NAMALWA (cell line): ENCODE measurements at places on chromosomes 16 and 17.

- DNase-seq = no peak
Measured at GRCh38 chr16:69553332-69553731, 12.4 kb upstream of the NFAT5 start.

- DNase-seq = no peak
Measured at GRCh38 chr17:50375858-50376538, 3.0 kb downstream of the EME1 start.

DNA sequence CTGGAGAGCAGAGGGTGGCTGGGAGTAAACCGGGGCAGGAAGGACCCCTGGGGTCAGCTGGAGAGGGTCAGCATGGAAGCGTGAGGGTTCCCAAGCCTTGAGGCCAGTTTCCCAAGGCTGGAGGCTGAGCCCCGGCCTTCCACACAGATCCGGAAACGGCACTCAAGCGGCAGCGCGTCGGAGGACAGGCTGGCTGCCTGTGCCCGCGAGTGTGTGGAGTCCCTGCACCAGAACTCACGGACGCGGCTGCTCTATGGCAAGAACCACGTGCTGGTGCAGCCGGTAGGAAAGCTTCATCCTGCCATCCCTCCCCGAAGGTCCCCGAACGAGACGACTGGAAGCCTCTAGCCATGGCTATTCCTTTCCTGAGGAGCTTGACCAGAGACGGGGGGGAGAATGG is 26.0 kb downstream of the SGSM2 start:
- no peak for DNase-seq

DNA sequence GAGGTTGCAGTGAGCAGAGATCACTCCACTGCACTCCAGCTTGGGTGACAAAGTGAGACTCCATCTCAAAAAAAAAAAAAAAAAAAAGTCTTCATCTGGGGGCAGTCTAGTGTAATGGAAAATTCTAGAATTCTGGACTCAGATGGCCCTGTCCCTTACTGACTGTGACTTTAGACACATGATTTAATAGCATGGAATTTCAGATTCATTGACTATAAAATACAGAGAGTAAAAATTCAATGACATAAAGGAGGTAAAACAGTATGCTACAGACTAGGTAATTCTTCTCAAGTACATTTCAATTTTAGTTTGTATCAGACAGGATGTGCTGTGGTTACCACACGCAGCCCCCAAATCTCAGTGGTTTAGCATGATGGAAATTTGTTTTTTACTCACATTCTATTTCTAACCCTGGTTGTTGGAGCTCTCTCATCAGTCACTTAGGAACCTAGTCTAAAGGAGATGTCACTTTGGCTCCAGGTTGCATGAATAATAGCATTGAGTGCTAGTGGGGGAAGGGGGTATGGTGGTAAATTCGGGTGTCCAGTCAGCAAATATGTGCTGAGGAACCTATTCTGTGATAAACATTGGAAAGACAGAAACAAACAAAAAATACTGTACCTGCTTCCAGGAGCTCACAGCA is 444.0 kb downstream of the XYLT1 start:
- DNase-seq = no peak

DNA sequence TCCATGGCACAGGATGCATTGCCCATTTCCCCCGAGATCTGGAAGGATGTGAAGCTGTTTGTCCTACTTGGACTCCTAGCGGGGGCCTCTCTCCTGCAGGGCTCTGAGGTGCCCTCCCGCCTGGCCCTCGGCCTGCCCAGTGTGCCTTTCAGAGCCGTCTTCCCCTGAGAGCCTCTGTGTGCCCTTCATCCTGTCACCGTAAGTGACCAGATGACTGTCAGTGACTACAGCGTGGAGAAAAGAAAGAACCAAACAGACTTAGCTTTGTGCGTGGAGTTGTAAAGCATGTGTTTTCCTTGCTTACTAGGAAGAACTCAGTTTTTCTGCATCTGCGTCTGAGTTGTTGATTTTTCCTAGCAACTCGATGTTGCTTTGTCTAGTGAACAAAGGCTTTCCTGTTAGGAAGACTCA is 56.1 kb downstream of the BANP start:
- no peak for DNase-seq

DNA sequence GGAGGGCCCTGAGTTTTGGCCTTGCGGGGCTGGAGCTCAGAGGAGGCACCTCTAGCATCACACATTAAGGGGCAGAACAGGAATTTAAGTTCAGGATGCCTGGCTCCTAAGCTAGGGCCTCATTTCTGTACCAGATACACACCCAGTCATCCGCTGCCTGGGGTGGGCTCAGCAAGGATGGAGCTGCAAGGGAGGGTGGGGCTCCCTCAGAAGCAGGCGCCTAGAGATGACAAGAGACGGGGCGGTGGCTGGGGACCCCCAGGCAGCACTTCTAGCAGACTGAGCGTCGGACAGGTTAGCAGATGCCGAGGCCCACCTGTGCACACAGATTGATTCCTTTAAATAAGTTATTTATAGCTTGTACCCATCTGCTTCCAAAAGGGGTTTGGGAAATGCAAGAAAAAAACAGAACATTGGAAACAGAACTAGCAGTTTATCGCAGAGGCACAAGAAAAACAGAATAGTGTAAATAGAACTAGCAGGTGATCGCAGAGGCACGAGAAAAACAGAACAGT is 47.6 kb upstream of the CBFA2T3 start:
- DNase-seq = no peak

DNA sequence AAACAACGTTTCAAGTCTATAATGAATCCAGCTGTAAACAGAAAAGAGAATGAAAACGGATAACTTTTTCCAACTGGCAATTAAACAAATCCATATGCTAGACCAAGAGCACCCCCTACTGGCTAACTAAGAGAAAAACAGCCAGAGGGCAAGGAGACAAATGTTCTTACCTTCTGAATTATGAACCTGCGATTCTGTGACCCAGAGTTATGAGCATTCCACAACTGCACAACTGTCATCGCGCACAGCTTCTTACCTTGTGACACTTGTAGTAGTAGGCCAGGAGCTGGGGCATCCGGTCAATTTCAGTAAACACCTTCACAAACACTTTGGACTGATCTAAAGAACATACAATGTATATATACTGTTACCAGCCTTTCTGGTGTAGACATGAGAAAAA is 18.6 kb downstream of the COG7 start:
- DNase-seq = peak; percentile 83

GRCh38 chr17:1398028-1398427 is 2.0 kb downstream of the YWHAE start:
- no peak for DNase-seq

GRCh38 chr17:47717979-47718621 is 14.9 kb upstream of the TBX21 start:
- DNase-seq = no peak

- no peak for DNase-seq
Measured at GRCh38 chr16:9977333-9977897, 204.8 kb downstream of the GRIN2A start.

GRCh38 chr16:53892155-53892554 is 188.2 kb downstream of the FTO start:
- DNase-seq = peak; percentile 66

GRCh38 chr16:53597776-53598175 is 94.8 kb upstream of the AKTIP start:
- DNase-seq = no peak

- no peak for DNase-seq
Measured at GRCh38 chr17:933312-934073, 46.1 kb downstream of the NXN start.

- DNase-seq = no peak
Measured at GRCh38 chr17:35730400-35731005, 936 bp upstream of the RASL10B start.

DNA sequence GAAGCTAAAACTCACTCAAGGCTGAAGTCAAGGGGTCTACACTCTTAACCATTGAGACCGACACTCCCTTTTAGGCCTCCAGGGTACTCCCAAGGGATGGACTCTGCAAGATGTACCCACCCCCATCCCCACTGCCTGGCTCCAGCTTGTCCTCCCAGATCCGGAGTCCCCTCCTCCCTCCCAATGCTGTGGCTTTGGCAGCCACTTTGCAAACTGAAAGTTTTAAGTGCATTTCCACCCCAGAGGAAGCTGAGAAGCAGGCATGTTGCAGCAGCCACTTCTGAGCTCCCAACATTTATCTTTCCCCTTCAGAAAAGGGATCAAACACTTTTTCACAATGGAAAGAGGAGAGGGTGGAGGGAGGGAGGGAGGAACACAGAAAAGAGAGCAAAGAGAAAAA is 115.2 kb downstream of the COPRS start:
- no peak for DNase-seq

DNA sequence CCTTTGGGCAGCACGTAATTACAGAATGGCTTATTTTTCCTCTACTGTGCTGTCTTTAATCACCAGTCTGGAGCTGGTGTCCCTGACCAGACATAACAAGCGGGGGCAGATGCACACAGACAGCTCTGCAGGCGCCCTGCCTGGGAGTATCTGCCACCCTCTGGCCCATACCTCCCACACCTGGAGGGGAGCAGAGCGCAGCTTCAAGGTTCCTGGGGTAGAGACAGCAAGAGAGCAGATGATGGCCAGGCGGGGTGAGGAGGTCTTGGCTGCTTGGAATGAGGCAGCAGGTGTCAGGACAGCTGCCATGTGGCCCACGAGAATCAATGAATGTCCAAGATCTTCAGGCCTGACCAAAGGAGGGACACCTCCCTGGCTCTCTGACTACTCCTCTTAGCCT is 23.8 kb downstream of the TMEM94 start:
- no peak for DNase-seq

DNA sequence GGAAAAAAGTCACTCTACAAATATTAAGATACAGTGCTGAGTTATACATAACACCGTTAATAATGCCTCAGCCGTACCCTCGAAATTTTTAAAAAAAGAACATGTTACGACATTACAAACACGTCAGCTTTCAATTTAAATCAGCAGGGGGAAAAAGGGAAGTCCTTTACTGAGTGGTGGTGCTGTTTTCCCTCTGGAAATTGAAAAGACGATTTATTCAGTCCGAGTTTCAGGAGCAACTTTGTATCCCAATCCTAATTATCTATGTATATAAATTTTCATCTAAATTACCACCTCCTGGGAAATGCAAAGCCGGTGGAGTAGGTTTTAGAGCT is 1.3 kb downstream of the NETO2 start:
- DNase-seq = peak; percentile 55

- DNase-seq = no peak
Measured at GRCh38 chr16:48180868-48181480, 25.2 kb upstream of the ABCC12 start.

- no peak for DNase-seq
Measured at GRCh38 chr16:74887084-74887483, 97.8 kb downstream of the WDR59 start.

GRCh38 chr16:30010844-30011713 is at the start of gene DOC2A:
TSS of gene DOC2A (minus strand) at chr16:30011027. CDS start at chr16:30010222, 805 bp downstream.
- DNase-seq = no peak

DNA sequence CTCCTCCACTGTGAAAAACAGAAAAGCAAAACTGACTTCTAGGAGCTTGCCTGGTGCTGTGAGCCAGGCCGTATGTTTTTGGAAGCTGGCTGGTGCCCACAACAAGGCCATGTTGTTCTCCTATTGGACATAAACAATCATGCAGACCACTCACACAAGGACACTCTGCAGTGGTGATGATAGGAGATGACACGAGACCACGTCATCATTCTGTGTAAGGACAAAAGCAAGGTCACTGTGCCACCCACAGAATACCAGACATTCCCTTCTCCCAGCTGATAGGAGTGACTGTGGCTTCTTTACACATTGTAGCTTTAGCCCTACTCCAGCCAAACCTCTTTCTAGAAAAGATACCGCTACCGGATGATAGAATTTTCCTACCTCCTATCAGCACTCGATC is 47.7 kb upstream of the LCMT1 start:
- DNase-seq = no peak

GRCh38 chr17:77036136-77036840 is 104.5 kb upstream of the SEC14L1 start:
- DNase-seq = no peak

DNA sequence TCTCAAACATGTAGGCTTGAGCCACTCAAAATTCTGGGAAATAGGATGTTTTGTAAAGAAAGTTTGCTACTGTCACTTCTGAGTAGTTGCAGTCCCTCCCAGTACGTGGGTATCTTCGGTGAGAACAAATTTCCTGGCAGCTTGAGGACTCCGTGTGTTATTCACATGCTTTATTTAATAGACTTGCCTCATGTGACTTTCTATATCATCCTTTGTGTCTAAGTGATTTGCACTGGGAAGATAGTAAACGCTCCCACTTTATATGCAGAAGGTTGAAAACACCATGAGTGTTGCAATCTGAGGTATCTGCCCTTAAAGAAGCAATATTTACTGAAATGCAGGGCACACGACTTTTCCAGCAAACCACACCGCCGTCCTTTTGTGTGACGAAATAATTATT is 643.7 kb downstream of the MAF start:
- DNase-seq = no peak

- no peak for DNase-seq
Measured at GRCh38 chr16:81374550-81374949, 59.8 kb downstream of the GAN start.

- peak; percentile 24 for DNase-seq
Measured at GRCh38 chr17:7478276-7479212, 887 bp downstream of the ZBTB4 start.

DNA sequence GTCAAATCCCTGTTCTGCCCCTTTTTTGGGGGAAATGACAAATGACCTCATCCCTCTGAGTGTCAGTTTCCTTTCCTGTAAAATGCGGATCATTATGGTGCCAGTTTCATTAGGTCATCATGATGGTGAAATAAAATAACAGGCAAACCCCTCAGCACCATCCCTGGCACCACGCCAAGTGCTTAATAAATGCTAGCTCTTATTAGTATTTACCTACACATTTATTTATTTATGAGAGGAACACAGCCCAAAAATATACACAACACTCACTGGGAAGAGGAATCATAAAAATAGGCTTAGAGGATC is 28.6 kb upstream of the GPRC5B start:
- no peak for DNase-seq

DNA sequence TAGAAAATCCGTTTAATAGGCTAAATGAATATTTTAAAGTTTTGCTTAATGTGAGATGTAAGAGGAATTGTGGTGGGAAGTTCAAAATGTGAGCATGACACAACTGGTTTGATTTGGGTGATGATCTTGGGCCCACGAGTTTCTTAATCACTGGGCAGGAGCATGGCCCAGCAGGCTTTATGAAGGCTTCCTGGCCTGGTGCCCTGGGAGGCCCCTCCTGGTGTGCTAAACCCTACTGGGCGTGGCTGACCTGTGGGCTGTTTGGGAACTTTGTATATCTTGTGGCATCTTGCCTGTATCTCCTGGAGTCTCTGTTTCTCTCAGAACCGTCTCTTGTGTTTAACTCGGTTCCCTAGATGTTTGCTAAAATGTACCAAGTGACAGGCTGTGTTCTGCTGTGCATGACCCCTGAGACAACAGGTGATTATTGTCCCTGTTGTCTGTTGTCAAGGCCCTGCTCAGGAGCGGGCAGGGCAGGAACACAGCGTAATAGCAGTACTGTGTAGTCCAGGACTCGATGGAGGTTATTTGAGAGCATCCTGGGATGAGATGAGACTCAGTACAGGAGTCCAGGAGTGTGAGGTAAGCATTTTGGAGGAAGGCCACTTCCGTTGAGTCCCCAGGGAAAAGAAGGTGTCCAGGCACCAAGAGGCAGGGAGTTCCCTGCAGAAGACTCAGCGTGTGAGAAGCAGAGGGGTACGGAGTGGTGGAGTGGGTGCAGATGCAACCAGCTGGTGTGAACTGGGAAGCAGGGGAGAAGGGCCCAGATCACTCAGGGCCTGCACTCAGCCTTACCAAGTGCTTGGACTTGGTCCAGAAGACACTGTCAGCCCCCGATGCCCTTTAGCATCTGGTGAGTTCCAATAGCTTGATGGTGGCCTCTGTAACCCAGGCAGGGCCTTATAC is 48.5 kb downstream of the B9D1 start:
- no peak for DNase-seq
